ENCODE measurements at places on chromosomes 1 and 21. TPM values are rescaled to one million over a fixed set of nuclear protein-coding genes. Genes with fewer than 3 reads are reported as not detected.

The NTNG1 gene
- total RNA-seq = not detected

The TCHH gene
- total RNA-seq = 0.05 TPM

The MAP10 gene
- 2.1 TPM for total RNA-seq

The APCS gene
- not detected for total RNA-seq

The OLIG2 gene
- not detected for total RNA-seq

The AJAP1 gene
- total RNA-seq = not detected

DNA sequence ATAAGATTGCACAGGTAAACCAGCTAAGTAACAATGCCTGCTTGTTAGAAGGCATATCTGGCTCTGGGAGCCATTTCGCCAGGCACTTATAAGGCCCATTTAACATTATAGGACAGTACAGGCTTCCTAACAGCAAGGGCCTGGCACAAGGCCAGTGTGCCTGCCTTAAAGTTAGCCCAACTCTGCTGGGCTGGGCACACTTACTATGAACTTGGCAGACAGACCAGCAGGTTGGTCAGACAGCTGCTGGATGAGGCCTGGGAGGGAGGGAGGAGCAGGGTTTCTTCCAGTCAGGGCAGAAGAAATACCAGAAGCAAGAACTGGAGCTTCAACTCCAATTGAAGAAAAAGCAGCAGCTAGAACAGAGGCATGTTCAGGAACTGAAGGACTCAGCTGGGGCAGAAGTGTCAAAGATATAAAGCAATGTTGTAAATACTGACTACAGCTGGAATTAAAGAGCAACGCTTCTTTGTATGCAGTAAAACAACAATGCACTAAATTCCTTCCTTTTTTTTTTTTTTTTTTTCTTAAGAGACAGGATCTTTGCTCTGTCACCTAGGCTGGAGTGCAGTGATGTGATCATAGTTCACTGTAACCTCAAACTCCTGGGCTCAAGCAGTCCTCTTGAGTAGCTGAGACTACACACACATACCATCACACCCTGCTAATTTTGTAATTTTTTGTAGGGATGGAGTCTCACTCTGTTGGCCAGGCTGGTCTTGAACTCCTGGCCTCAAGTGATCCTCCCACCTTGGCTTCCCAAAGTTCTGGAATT lies 4.9 kb downstream of the CACHD1 start:
- H3K27ac ChIP-seq = no peak overlapping the region
- no peaks in the 10 kb centered on the region for H3K36me3 ChIP-seq
- H3K4me3 ChIP-seq = no peak overlapping the region
- DNase-seq = no peak
- peaks cover 8% of the 10 kb centered on the region for H3K4me1 ChIP-seq

DNA sequence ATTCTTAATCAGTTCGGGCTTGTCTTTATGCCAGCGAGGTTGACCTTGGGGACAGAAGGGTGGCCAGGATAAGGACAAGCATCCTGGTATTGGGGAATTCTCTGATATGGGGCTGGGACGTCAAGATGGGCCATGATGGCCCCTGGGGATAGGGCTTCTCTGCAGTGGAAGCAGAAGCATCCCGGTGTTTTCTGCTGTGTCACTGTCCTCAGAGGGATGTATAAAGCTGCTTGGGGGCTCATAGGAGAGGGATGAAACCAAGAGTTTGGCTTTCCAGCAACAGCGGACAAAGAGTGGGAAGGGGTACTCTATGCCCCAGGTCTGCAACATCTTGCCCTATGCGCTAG lies 1.4 kb upstream of the ATP1B1 start:
- H3K4me3 ChIP-seq = peak overlapping the region; percentile 68
- H3K36me3 ChIP-seq = no peaks in the 10 kb centered on the region
- peaks cover 26% of the 10 kb centered on the region for H3K27me3 ChIP-seq
- no peak for DNase-seq
- H3K27ac ChIP-seq = no peak overlapping the region
- peaks cover 25% of the 10 kb centered on the region for H3K4me1 ChIP-seq

- no peaks in the 10 kb centered on the region for H3K4me1 ChIP-seq
- DNase-seq = no peak
- H3K27me3 ChIP-seq = peaks cover 2% of the 10 kb centered on the region
- no peak overlapping the region for H3K4me3 ChIP-seq
- no peaks in the 10 kb centered on the region for H3K36me3 ChIP-seq
These were observed 660.7 kb downstream of the PTPRU start for GRCh38 chr1:29896791-29897714.

- no peak for DNase-seq
- no peak overlapping the region for H3K27ac ChIP-seq
- no peak overlapping the region for H3K4me3 ChIP-seq
- no peaks in the 10 kb centered on the region for H3K27me3 ChIP-seq
- no peaks in the 10 kb centered on the region for H3K4me1 ChIP-seq
These were observed 78.9 kb upstream of the DMRTA2 start for GRCh38 chr1:50502147-50502546.

Data from activated CD4-positive, alpha-beta memory T cell treated with anti-CD3 and anti-CD28 coated beads, Interleukin-2, amount 10 ng/mL, durations not matched to agents 7 days and 5 days (primary cell).